ENCODE measurements at places on chromosomes 13 and 19.

- DNase-seq = no peak
These were observed 6.8 kb downstream of the RPS11 start for GRCh38 chr19:49502866-49503581.

GRCh38 chr13:74570834-74571233, 436.6 kb upstream of the KLF12 start:
- DNase-seq = no peak

GRCh38 chr13:96338030-96338429, 248.1 kb downstream of the HS6ST3 start:
- no peak for DNase-seq

DNA sequence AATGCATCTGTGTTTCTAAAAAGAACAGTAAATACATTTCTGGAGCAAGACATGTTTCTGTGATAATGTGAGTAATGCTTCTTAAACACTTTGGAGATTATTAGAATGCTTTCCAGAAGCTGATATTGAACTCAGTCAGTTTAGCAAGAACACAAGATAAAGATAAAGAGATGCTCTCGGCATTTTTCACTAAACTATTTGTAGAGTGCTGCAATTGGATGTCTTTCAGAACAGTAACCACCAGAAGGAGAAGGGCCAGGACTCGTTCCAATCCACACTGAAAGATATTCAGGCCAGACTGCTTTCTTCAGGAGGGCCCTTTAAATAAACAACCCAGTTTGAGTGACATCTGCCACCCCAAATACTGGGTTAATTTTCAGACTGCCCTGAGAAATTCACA, 456.0 kb downstream of the TBC1D4 start:
- DNase-seq = no peak

- DNase-seq = no peak
These were observed 90.1 kb downstream of the ERCC5 start for GRCh38 chr13:102935896-102936321.

DNA sequence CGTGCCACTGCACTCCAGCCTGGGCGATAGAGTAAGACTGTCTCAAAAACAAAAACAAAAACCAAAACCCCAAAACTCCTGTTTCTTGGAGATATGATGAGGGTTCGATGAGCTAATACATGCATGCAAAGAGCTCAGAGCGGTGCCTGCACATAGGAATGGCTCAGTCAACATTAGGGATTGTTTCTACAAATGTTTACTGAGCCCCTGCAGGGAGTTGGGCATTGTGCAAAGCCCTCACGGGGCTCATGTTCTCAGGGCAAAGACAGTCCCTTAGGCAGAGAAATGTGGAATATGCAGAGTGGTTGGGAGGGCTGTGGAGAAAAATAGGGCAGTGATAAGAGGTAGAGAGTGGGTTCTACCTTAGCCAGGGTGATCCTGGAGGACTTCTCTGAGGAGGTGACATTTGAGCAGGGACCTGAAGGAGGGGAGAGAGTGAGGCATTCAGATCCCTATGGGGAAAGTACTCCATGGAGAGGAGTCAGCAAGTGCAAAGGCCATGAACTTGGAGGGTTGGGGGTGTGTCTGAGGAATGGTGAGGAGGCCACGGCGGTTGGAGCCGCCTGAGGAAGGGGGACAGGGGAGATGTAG, 1.5 kb upstream of the EHD2 start:
- DNase-seq = no peak

DNA sequence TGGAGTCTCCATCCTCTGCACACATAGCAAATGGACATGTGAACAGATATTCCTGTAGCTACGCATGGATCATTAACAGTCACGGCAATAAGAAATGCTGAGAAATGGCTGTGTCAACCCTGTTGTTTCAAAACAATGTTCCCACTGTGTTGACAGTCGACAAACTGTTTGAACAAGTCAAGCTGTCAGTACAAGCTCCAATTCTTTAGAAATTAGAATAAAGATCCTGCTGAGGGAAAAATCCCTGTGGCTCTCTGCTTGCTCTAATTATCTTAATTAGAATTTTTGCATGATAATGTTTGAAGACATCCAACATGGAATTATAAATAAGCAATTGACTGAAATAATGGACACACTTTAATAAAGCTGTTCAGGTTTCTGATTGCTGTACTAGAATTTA, 37.9 kb upstream of the CPB2 start:
- no peak for DNase-seq

GRCh38 chr19:17836530-17836929, 11.3 kb downstream of the JAK3 start:
- DNase-seq = no peak

- no peak for DNase-seq
These were observed 3.7 kb upstream of the ZNF441 start for GRCh38 chr19:11763117-11763516.

GRCh38 chr13:110523180-110523579, 38.3 kb downstream of the RAB20 start:
- no peak for DNase-seq

DNA sequence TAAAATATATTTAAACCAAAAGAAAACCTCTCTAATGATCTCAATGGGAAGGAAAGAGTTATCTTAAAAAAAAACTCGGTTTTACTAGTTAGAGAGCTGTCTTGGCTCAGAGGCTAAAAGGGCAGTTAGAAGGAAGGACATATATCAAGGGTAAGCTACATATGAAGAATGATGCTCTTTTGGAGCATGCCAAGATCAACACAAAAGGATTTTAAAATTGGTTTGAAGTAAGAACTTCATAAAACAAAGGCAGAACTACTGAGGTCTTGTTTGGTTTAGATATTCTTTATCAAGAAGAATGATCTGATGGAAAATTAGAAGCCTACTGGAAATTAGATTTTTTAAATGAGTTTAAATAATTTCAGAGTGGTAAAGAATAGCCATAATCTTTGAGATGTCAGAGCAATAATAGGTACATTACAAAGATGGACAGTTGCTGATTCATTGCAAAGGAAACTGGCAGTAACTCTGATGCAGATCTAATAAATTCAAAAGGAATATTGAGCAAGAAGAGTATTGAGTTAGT, 39.4 kb upstream of the LMO7 start:
- no peak for DNase-seq

- DNase-seq = no peak
These were observed 55.3 kb downstream of the FRY start for GRCh38 chr13:32086791-32087441.

DNA sequence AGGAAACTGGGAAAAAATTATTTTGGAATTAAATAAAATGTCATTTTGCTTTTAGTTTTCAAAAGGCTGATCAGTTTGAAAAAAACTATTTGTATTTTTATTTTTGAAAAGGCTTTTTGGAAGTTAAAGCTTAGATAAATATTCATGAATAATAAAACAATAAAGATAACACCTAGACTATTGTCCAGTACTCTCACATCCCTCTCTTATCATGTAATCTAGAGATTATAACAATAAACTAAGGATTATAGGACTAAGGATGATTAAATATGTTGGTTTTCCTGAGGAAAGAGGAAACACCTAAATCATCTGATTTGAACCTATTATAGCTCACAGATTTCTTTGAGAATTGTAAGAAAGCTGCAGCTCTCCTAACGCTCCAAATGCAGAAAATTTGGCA, 81.4 kb upstream of the AKAP11 start:
- DNase-seq = no peak

DNA sequence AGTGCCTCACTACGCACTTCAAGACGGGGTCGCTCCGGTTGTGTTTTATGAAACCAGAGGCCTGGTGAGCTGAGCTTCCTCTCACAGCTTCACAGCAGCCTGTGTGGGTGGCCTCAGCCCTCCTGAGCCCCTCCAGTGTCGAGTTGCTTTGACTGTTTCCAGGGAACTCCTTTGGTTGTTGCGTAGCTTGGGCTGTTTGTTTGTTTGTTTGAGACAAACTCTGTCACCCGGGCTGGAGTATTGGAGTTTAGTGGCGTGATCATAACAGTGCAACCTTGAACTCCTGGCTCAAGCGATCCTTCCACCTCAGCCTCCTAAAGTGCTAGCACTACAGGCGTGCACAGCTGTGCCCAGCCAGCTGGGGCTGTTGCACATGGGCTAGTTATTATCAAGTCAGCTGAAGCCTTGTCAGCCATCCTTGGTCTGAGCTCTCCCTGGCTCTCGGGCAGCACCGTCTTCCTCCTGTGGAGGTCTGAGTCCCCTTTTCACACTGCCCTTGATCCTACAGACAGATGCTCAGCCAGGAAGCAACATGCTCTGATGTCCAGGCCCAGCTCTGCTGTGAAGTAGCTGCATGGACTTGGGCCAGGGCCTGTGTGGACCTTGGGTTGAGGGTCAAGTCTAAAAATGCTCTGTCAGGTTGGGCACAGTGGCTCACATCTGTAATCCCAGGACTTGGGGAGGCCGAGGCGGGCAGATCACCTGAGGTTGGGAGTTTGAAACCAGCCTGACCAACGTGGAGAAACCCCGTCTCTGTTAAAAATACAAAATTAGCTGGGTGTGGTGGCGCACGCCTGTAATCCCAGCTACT, 10.2 kb downstream of the DOT1L start:
- no peak for DNase-seq

DNA sequence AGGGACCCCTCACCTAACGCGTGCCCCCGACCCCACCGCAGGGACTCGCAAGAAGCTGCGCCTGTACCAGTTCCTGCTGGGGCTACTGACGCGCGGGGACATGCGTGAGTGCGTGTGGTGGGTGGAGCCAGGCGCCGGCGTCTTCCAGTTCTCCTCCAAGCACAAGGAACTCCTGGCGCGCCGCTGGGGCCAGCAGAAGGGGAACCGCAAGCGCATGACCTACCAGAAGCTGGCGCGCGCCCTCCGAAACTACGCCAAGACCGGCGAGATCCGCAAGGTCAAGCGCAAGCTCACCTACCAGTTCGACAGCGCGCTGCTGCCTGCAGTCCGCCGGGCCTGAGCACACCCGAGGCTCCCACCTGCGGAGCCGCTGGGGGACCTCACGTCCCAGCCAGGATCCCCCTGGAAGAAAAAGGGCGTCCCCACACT, 4.7 kb upstream of the MYBPC2 start:
- peak; percentile 73 for DNase-seq

- DNase-seq = no peak
These were observed 226.2 kb upstream of the ARGLU1 start for GRCh38 chr13:106794117-106794516.

DNA sequence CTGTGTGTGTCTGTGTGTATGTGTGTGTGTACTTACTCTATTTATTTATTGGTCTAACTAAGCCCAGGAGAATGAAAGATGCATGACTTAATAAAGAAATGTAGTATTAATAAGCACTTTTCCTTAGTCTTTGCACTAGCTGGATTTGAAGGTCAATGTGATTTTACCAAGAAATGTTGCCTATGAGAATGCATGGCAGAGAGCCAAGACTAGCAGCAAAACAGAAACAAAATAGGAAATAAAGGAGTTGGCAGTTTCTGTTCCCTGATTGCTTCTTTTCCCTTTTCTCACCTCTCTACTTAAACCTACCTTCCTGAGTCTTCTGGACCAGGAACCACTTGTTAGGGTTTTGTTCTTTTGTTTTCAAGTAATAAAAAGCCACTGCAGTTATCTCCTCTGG, 286.1 kb downstream of the KCTD12 start:
- no peak for DNase-seq

- no peak for DNase-seq
These were observed 394.3 kb downstream of the PCDH17 start for GRCh38 chr13:58025821-58026220.

- no peak for DNase-seq
These were observed 127.2 kb upstream of the ZNF91 start for GRCh38 chr19:23522431-23522830.

DNA sequence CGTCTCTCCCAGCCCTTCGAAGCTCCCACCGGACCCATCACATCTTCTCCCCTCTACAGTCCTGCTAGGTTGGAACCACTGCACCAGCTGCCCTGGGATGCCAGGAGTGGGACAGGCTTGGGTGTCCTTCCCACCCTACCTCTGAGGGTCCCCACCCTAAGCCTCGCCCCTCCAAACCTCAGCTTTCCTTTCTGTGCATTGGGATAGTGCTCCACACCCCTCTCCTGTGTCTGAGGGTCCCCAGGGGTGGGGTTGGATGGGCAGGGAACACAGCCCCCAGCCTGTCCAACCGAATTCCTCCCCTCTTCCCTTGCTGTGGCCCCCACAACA, 1.9 kb upstream of the BCL3 start:
- DNase-seq = no peak

DNA sequence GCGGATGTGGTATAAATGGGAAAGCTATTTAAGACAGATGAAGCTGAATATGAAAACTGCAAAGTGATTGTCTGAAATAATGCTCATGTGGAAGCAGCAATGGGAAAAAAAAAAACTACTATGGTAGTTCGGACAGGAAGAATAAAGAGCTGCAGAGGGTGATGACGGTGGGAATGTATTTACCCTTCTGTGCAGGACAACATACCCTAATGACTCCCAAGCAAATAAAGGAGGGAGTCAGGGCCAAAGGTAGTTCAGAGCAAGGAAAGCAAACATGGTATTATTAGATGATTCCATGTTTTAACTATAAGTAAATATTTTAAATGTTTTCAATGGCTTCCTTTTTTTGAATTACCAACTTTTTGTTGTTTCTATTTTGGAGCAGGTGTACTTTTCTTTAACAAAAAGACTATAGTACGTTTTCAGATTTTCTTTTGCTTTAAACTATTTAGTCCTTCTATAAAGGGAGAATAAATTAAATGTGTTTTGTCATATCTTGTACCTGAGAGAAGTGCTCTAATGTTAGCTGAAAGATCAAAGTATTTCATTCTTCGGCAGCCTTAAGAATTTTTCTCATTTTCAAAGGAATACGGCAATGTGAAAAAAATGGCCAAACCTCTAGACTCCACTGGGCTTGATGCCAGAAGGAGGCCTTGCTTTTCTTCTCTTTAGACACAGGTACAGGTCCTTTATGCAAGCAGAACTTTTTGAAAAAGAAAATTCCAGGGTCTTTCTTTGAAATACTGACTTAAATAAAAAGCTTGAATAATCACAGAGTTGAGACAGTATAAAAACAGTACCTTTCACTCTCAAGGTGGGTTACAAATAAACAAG, 67.8 kb upstream of the ZDHHC20 start:
- no peak for DNase-seq

DNA sequence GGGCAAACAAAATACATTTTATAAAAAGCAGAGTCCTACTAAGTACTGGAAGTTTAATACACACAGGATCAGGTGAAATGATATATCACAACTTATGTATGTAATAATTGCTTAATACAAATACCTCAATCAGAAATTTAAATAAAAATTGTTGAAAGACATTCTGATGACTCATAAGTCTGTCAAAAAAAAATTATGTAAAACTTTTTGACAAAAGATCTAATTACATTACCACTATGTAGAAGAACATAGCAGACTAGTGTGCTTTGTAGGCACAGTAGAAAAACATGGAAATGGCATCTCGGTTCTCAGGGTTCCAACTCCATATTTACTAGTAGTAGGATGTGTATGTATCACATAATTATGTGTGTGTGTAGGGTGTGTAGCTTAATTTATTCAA, 156.2 kb downstream of the DNAJC3 start:
- DNase-seq = no peak

Data from ecto neural progenitor cell (in vitro differentiated cells).